Right renal cortex interstitium (tissue), 3 donors: ENCODE measurements at places on chromosomes 4 and X.

DNA sequence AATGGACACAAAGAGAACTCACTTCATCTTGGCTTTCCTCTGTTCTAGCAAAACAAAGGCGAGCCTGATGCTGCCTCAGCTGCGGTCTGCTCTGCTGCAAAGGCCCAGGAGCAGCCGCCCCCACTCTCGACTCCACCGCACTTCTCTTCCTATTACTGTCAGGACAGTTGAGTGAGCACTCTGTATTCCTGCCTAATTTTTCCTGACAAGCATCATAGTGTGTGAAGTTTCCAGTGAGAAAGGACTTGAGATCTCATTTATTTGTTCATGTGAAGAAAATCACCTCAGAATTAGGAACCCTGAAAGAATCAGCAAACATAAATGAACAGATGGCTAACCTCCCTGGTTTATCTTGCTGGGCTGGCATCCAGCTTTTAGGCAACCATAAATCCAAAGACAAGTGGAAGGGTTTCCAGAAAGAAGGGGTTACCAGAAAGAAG lies 15.6 kb downstream of the SCARB2 start:
- no peak for DNase-seq

DNA sequence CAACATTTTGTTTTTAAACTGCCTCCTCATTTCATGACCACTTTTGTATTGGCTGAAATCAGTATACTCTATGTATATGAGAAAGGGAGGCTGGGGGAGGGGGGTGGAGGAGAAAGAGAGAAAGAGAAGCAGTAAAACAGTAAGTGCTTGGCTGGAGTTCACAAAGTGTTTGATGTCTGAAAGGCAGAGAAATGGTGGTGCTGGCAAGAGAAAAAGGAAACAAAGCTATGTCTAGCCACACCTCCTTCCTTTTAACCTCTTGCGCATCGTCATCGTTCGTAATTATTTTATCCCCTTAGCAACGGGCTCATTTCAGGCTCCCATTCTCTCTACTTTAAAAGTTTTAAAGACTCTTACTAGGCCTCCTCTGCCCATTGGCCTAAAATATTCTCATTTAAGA lies 25.6 kb downstream of the RPA4 start:
- no peak for DNase-seq

DNA sequence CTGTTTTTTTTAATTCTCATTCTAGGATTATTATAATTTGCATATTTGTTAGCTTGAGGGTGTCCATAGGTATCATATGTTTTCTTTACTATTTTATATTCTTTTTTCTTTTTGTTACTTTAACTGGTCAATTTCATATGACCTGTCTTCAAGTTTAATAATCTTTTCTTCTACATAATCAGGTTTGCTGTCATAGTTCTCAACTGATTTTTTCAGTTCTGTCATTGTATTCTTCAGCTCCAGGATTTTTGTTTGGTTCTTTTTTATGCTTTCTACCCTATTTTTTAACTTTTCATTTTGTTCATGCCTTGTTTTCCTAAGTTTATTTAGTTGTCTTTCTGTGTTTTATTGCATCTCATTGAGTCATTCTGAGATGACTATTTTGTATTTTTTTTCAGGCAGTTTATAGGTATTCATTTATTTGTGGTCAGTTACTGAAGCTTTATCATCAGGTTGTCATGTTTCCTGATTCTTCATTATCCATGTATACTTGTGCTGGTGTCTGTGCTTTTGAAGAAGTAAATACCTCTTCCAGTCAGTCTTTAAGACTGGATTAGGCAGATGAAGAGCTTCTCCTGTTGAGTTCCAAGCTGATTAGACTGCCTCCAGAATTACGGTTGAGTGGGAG lies 220.3 kb upstream of the VEGFC start:
- DNase-seq = no peak

DNA sequence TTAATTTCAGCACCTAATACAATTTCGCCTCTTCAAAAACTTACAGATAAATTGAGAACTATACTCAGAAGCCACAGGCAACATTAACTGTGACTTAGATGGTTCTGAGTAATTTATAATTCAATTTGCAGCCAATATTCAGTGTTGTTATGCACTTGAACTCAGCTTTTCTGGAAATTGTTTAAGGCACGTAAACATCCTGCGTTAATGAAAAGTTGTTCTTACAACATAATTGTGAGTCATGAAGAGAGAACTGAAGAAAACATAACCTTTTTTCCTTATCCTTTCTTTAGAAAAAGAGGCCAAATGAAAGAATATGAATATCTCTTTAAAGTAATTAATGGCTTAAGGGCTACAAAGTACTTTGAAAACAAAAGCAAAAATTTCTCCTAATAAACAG lies 16.6 kb upstream of the H2AZ1 start:
- no peak for DNase-seq

- no peak for DNase-seq
Measured at GRCh38 chr4:188175288-188175687, 36.0 kb downstream of the TRIML1 start.
